A549 treated with Hydrocortisone at 1 μM for 4 hours (cell line): ENCODE measurements at places on chromosomes 7 and 10. TPM values are rescaled to one million over a fixed set of nuclear protein-coding genes. Genes with fewer than 3 reads are reported as not detected.

Gene FEZF1
- total RNA-seq, result not detected in 5 replicates

Gene AEBP1
- 0.02 to 0.13 TPM (median 0.07 TPM) in 4 of 5 replicates, not detected in the other for total RNA-seq

Gene BRAT1
- total RNA-seq, result 25.6 to 34.5 TPM (median 33.5 TPM) in 5 replicates

Gene BEND7
- 6.3 to 10.6 TPM (median 9.6 TPM) in 5 replicates for total RNA-seq

Gene BTBD16
- total RNA-seq, result 0.44 to 0.62 TPM (median 0.55 TPM) in 5 replicates

Gene CALML3
- total RNA-seq, result not detected in 5 replicates

Gene IFIT1
- 3.7 to 5.8 TPM (median 4.0 TPM) in 5 replicates for total RNA-seq

Gene SYT15B
- 2.5 to 3.7 TPM (median 3.3 TPM) in 5 replicates for total RNA-seq

Gene ZNF503
- total RNA-seq, result 6.7 to 9.0 TPM (median 8.5 TPM) in 5 replicates

Gene OR9A2
- not detected in 5 replicates for total RNA-seq

Gene HDAC9
- 0.09 to 0.25 TPM (median 0.14 TPM) in 5 replicates for total RNA-seq

Gene CYP2C19
- total RNA-seq, result not detected in 5 replicates

Gene INMT
- not detected in 5 replicates for total RNA-seq

Gene ANKRD61
- 0.53 to 0.84 TPM (median 0.72 TPM) in 5 replicates for total RNA-seq

Gene ATRNL1
- 0.10 to 0.23 TPM (median 0.17 TPM) in 5 replicates for total RNA-seq

Gene ANKRD22
- total RNA-seq, result 0.20 to 0.31 TPM (median 0.30 TPM) in 5 replicates

Gene PAPOLB
- total RNA-seq, result not detected in 5 replicates

Gene TRIM50
- total RNA-seq, result not detected in 5 replicates

Gene TMEM213
- not detected in 5 replicates for total RNA-seq

Gene ATOH7
- total RNA-seq, result 0.10 to 0.27 TPM (median 0.22 TPM) in 5 replicates
